ENCODE measurements at places on chromosomes 1 and 21.

GRCh38 chr1:53326598-53327181, 1.2 kb downstream of the LRP8 start:
- DNase-seq: peak; percentile 84

DNA sequence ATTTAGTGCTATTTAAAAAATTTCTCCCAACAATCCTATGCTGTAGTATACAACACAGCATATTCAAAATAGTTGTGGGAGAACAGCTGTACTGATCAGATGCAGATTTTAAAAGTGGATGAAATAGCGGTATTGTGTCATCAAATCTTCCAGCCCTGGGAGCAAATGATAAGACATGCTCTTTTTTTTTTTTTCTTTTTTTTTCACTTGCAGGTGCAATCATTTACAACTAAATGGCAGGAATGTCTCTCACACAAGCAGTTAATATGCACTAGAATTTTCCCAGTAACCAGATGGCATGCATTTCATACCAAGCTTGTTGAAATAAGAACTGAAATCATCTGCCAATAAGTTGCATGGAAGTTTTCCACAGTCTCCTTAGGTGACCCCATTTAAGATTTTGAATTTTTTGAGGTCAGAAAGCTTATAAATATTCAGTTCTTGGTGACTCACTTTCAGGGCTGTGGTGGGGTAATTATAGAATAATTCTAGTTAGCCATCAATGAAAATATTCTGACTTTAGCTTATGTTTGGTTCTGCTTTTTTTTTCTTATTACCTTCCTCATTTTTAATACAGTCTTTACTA, 623.9 kb upstream of the NR5A2 start:
- DNase-seq: no peak

DNA sequence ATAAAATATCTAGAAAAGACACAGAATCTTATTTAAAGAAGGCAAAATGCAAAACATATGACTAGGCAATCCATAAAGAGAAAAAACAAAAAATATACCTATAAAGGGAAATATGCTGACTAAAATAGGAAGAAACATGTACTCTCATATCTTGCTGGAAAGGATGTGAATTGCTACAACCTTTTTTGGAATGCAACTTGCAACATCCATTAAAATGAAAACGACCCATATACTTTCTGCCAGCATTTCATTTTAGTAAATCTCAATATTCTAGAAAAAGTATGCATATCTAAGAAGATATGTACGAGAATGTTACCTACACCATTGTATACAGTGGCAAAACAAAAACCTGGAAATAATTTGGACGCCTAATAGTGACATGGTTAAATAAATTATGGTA, 56.6 kb downstream of the EDEM3 start:
- DNase-seq: no peak

GRCh38 chr1:5910276-5910620, 82.0 kb downstream of the NPHP4 start:
- no peak for DNase-seq

DNA sequence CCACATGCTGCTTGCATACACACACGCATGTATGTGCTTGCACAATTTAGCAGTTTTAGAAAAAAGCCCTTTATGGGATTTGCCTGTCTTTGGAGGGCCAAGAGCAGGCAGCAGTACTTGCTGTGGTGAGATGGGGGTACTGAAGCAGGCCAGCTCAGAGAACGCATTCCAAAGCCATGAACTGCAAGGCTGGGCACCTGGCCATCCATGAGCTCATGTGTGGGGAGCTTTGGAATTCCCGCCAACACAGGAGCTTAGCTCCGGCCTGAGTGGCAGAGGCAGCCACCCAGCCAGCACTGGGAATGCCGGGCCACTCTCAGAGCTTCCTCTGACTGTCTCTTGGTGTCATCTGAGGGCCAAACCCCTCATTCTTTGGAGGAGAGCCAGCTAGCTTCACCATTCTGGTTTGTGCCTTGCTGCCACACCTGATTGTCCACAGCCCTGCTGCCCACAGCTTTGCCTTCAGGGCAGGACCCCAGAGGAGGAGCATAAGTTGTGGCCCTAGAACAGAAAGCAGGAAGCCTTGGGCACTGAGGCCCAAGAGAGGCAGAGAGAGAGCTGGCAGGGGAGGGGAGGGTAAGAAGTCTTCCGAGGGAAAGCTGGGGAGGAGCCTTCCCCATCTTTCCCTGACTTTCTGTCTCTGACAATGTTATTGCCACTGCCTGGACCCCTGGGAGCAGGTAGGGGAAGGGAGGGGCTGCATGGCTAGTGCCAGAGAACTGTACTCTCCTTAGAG, 92.1 kb upstream of the POU3F1 start:
- DNase-seq: no peak

DNA sequence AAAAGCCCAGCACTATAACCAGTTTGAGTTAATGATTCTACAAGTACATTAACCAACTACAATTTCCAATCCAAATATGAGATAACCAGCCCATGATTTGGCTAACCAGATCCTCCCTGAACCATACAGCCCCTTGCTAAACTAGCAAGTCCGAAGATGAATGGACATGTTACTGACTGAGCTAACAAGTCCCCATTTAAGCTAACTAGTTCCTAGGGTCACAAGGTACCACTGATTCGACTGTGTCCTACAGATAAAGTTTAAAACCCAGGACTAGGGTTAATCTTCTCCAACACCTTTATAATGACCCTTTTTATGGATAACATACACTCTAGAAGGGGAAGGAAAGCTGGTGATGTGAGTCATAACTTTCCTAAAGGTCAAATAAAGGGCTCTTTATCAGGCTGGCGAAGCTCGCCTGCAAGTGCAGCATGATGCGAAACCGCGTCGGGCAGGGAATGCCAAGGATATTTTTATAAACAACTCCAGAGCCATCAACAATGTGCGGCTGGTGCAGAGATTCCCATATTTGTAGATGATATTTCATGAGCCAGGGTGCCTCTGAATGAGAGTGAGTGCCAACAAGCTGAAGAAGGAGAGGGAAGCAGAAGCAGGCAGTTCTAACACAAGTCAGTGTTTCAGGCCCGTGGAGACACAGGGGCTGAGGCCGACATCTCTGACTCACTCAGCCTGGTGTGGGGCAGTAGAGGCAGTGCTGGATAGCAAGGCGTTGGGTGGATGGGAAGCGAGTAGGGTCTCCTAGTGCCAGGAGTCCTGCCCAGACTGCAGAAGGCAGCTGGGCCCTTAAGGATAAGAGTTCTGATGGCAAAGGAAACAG, 75.6 kb upstream of the ROR1 start:
- DNase-seq: no peak

DNA sequence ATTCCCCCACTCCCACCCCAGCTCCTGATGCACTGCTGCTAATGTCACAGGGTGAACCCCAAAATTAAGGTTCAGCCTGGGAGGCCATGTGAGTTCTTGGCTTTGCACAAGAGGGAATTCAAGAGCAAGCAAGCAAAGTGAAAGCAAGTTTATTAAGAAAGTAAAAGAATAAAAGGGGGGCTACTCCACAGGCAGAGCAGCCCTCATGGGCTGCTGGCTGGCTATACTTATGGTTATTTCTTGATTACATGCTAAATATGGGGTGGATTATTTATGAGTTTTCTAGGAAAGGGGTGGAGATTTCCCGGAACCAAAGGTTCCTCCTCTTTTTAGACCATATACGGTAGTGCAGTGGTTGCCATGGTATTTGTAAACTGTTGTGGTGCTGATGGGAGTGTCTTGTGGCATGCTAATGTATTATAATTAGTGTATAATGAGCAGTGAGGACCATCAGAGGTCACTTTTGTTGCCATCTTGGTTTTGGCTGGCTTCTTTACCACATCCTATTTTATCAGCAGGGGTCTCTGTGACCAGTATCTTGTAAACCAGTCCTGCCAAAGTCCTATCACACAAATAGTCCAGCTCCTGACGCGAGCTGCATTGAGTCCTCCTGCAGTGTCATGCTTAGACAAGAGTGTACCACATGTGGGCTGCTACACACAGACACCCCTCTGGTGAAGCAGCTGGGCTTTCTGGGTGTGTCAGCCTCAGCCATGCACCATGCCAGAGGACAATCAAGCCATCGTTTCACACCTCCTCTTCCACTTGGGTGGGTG, 46.4 kb upstream of the CSF1 start:
- no peak for DNase-seq

DNA sequence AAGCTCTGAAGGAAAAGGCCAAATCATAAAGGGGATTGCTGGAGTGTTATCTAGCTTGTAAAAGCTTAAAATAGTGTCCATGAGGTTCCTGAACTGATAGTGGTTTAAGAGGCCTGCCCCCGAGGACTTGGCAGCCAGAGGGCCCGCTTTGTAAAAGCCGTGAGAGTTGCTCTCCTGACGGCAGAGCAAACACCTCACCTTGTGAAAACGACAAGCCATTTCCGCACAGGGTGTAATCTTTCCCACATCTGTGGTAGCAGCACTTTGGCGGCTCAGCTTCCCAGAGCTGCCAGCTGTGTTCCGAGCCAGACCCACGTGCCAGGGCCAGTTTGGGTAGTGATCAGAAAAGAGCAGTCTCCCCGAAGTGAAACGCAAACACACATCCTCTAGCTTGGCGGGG, 37.0 kb downstream of the SERBP1 start:
- no peak for DNase-seq

DNA sequence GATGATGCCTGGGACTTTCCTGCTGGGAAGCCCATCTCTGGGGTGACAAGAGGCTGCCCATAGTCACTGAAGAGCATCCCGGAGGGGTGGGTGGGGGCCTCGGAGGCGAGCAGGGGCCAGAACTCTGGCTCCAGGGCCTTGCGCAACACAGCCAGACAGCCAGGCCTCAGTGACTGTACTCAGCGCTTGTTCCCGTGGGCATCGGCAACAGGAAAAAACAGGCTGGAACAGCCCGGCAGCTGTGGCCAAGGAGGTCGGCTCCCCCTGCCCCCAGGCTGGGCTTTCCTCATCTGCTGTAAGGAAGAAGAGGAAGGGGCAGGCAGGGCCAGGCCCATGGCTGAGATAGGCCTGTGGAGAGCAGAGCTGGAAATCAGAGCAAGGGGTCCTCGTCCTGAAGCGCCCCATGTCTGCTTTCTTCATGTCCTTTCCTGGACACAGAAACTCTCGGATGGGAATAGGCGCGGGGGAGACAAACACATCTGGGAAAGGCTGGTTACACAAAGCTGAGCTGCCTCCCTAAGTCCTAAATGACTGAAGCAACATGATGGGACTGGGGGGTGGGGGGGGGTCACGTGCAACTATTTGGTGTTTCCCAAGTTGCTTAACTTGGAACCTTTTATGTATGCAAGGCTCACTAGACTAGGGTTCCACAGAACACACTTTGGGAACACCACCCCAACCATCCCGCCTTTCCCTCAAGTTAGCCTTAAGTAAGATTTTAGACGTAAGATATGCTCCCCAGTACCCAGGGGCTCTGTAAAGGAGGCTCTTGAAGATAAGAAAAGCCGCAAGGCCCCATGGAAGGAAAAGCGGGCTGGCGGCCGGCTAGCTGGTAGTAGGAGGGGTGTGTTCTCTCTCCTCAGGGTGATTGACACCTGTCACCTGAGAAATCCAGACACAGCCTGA, 30.7 kb downstream of the HSPG2 start:
- DNase-seq: no peak

DNA sequence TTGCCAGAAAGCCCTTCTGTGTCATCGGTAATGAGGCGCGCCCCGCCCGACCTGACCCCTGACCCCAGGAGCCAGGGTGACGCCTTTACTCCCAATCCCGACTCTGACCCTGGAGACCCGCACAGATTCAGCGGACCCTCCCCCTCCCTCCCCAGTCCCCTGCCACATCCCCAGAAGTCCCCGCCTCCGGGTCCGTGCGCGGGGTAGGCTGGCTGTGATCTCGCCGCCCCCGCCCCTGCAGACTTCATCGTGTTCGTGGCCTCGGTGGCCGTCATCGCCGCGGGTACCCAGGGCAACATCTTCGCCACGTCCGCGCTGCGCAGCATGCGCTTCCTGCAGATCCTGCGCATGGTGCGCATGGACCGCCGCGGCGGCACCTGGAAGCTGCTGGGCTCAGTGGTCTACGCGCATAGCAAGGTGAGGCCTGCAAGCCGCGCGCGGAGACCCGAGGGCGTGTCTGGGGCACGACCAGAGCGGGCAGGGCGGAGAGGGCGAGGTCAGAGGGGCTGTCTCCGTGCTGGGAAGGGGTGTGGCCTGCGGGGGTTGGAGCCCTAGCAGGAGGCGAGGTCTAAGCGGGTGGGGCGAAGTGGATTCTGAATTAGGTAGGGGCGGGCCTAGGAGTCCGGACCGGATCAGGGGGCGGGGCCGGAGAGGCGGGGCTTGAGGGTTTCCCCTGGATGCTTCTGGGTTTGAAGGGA, 34.8 kb downstream of the KCNQ4 start:
- DNase-seq: peak; percentile 75

DNA sequence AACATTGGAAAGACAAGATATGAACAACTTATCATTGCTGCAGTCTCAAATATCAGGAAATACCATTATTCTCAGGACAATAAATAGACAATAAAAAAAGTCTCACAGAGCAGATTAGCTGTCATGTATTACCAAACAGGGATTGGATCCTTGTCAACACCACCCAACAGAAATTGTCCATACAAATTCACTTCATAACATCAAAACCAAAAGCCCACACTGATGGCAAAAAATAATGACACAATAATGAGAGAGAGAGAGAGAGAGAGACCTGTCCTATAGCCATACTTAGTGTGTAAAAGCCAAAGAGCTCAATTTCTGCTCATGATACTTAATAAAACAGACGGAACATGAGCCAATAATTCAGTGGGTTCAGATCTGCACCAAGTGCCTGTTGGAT, 96.5 kb downstream of the PPIAL4G start:
- no peak for DNase-seq

DNA sequence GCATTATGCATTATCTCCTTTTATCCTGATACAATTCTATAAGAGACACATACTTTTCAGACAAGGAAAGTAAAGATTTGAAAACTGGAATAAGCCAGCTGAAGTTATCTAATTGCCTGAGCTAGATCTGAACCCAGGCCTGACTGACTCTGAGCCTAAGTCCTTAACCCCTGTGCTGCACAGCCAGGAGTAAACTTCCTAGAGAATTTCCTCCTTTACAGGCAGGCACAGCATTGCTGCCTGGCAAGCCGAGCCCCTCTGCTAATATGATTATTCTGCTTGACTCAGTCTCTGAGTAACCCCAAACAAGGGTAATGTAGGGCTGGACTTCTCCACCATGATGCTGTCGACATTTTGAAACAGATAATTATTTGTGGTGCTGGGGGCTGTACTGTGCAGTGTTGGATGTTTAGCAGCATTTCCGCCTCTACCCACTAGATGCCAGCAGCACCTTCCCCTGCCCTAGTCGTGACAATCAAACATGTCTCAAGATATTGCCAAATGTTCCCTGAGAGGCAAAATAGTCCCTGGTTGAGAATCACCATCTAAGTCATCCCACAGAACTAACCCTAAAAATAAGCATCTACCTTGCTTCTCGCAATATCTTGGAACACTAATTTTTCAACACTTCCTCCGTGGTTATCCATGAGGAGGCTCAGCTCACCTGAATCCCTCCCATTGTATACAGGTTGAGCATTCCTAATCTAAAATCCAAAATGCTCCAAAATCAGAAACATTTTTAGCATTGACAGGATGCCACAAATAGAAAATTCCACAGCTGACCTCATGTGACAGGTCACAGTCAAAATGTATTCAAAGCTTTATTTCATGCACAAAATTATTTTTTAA, 18.5 kb downstream of the CAMK1G start:
- peak; percentile 63 for DNase-seq

GRCh38 chr1:46136711-46137110, 4.3 kb upstream of the PIK3R3 start:
- DNase-seq: no peak

- DNase-seq: no peak
Observed at GRCh38 chr1:11302366-11302765, 29.4 kb downstream of the UBIAD1 start.
